ENCODE measurements at places on chromosomes 16 and 17.

- peak; percentile 79 for DNase-seq
Observed at GRCh38 chr17:18257982-18258355, 569 bp downstream of the FLII start.

- no peak for DNase-seq
Observed at GRCh38 chr16:30740364-30741251, 7.6 kb upstream of the PHKG2 start.

- DNase-seq, result peak; percentile 86
Observed at GRCh38 chr17:38870259-38871165, 654 bp downstream of the LASP1 start.

GRCh38 chr17:48549914-48550501, 5.1 kb upstream of the HOXB2 start:
- DNase-seq, result no peak

- no peak for DNase-seq
Observed at GRCh38 chr17:77318491-77319210, 177.9 kb downstream of the SEC14L1 start.

- DNase-seq, result no peak
Observed at GRCh38 chr17:27491713-27492190, 35.5 kb downstream of the KSR1 start.

- DNase-seq, result peak; percentile 19
Observed at GRCh38 chr16:35734728-35735402, 2275.5 kb downstream of the TP53TG3F start.

- no peak for DNase-seq
Observed at GRCh38 chr17:45437465-45438283, 5.0 kb upstream of the ARHGAP27 start.

GRCh38 chr17:8537734-8538133, 92.8 kb downstream of the MYH10 start:
- DNase-seq, result no peak

DNA sequence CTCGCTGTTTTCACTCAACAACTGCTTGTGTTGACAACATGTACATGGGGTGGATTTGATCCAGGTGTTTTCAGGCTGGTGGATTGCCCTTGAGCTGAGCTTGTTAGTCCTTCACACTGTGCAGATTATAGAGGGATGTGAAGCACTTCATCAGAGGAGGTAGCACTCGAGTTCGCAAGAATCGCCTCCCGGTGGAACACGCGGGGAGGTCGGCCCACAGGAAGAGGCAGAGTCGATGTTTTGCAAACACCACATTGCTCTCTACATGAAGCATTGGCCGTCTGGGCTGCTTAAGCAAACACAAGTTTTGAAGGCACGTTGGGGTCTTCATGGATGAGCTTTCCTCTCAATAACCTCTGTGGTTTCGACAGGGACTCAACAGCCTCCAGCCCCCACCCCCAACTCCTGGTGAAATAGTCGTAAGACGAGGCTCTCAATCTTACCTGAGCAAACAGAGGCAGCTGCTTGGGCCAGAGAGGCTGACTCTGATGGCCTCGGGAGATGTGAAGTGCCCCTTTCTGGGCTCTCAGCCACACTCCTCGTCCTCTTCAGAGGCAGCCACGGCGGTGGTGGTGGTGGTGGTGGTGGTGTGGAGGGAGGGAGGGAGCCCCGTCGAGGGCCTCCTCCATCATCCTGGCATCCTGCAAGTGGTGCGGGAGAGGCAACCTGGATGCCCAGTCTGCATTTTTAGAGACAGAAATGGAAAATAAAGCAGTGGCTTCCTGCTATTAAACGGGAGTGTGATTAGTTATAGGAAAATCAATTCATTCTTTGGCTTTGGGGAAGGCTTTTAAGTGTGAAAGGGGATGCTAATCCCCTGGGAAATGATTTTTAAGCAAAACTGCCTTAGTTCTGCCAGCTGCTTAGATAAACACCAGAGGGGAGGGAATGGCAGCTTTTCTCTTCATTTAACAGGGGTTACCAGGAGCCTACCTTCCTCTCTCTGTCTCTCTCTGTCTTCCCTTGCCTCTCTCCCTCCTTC, 552.5 kb upstream of the EEF2KMT start:
- no peak for DNase-seq

DNA sequence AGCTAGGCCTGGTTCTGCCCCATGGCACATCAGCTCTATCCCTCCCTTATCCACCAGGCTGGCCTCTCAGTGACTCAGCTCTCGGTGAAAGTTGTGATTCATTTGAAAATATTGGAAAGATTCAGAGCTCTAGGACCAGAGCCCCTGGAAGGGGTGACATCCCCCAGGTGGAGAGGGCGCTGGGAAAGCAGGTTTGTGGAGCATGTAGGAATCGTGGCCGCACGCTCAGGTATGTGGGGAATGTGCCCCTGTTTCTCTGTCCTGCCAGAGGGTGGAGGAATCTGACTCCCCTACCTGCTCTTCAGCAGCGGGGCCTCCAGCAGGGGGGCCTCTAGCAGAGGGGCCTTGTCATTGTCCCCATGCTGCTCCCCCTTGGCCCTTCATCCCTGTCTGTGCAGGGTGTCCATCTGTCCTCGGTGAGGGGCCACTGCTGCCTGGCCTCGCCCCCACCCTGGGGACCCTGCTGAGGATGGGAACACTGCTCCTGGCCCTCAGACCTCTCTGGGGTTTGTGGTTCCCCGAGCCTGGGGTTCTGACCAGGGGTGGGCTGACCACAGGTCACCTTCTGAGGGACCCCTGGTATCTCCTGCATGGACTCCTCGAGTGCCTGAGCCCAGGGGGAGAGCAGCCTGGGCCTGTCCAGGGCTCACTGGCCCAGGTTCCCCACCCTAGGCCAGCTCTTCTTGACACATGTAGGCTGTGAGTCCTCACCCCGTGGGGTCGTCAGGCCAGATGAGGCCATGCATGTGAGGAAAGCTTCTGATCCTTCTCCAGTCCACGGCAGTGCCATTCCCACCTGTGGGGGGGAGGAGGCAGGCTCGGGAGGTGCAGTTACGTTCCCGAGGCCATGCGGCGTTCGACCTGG, 47.5 kb downstream of the NT5M start:
- DNase-seq, result no peak

DNA sequence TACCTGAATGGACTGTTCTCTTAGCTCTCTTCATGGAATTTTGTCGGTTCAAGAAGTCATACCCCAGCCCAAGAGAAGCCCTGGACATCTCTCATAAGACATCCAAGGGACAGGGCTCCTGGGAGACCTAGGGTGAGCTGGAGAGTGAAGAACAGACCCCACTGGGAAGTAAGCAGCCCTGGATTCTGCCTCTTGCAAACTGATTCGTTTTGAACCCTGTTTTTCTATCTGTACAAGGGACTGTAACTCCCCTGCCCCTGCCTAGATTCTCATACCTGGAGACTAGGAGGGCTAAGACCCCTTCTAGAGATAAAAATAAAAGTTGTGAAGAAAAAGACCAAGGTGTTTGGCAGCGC, 449 bp downstream of the CCL3L1 start:
- DNase-seq, result no peak

DNA sequence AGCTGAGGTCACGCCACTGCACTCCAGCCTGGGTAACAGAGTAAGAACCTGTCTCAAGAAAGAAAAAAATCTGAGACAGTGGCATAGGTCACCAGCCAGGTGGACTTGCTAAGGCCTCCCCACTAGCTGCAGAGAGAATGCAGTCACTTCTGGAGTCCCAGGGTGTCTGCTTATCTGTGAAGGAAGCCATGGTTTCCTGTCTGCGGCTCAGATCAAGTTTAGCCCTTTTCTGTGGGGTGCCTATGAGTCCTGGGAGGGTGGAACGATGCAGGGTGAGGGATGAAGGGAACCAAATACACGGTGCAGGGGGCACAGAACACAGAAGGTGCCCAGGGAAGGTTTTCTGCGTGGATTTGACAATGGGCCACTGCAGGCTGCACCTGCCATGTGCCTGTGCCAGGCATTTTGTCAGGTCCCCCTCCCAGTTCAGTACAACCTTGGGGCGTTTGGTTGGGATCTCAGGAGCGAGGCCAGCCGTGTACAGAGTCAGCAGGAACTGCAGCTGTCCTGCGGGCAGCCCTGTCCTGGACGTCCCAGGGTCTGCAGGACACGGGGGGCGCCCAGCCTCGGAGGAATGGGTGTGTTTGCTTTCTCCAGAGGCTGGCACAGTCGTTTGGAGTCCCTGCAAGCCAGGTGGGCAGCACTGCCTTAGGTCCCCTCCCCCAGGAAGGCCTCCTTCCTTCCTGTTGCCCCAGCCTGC, 41.8 kb downstream of the RAB11FIP4 start:
- DNase-seq, result no peak

DNA sequence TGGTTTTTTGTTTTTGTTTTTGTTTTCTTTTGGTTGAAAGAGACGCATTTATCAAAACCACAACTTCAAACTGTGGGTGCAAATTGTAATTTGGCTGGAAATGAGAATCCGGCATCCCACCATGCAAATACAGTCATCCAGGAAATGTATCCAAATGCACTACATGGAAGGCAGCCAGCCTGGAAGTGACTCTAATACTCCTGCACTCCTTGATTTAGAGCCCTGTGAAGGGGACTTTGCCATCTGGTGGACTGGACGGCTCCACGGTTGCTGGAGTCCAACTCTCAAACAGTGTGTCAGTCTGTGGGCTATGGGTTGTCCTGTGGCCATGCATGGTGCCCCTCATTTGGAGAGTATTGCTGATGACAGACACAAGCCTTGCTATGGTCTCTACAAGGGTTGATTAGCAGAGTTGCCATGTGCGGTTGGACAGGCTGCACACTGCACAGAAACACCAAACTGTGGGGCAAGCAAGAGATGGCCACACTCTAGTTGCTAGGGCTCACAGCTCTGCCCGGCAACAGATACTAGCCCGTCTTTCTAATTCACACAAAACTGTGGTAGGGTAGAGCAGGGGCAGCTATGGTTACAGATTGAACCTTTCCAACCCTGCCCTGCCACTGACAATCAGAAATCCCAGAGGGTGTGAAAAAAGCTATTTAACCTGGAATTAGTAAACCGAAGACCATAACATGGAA, 62.4 kb downstream of the VAT1L start:
- DNase-seq, result no peak

- DNase-seq, result no peak
Observed at GRCh38 chr17:65231662-65232335, 94.6 kb downstream of the RGS9 start.

GRCh38 chr17:53749178-53749577, 73.5 kb upstream of the KIF2B start:
- no peak for DNase-seq

GRCh38 chr16:77866752-77867151, 78.4 kb downstream of the VAT1L start:
- DNase-seq, result no peak

DNA sequence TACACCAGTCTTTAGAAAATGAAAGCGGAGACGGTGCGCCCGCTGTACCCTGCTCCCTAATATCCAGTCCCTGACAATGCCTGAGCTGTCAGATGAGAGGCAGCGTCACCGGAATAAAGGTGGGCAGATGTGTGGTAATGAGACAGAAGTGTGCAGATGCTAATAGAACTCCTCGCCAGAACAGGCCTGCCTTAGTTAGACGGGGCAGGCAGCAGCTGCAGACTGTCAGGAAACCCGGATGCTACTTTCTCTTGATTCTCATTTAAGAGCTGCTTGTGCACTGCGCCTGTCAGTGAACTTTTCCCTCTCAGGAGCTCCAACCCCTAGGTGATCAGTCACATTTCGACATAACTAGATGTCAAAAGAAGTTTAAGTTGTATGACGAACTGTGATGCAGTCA, 221.8 kb upstream of the IRX3 start:
- DNase-seq, result no peak

GRCh38 chr16:66656547-66656946, 40.0 kb downstream of the CMTM4 start:
- DNase-seq, result no peak

GRCh38 chr17:71032746-71033273, 863.5 kb downstream of the KCNJ2 start:
- DNase-seq, result no peak

DNA sequence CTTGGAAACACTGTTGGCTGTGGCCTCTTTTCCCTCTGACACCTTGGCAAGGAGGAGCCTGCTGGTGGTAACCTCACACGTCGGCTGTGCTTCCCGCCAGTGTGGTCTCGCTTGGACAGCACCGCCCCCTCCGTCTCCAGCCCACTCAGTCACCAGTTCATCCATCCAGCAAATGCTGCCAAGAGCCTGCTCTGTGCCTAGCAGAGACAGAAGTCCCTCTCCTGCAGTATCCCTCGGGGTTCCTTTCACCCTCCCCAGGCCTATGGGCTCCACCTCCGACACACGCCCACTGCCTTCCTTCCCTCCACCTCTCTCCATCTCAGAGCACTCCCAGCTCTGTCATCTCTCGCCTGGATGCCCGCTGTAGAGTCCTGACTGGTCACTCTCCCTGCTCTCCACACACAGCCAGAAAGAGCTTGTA, 12.3 kb downstream of the CACNG4 start:
- DNase-seq, result no peak

DNA sequence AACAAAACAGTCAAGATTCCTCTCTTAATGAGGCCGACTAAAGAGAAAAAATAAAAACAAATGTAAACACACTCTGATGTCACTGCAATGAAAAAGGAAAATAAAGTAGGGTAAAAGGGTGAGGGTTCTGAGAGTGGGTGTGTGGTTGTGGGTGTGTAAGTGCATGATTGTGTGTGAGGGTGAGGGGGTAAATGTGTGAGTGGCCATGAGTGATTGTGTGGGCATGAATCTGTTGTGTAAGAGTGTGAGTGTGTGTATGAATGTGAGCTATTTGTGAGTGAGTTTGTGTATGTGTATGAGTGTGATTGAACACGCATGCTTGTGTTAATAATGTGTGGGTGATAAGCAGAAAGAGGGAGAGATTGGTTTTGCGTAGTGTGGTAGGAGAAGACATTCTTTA, 132.8 kb downstream of the CDH11 start:
- no peak for DNase-seq

GRCh38 chr16:58476791-58477190, 23.2 kb upstream of the NDRG4 start:
- no peak for DNase-seq

GRCh38 chr16:68767581-68767980, 30.5 kb downstream of the CDH1 start:
- no peak for DNase-seq

GRCh38 chr16:2095315-2095853, 40.3 kb downstream of the PKD1 start:
- no peak for DNase-seq

GRCh38 chr16:49821614-49822282, 34.2 kb downstream of the ZNF423 start:
- DNase-seq, result no peak

GRCh38 chr16:50428116-50428515, 59.3 kb upstream of the BRD7 start:
- no peak for DNase-seq

GRCh38 chr17:72616447-72616846, 476.0 kb downstream of the SLC39A11 start:
- no peak for DNase-seq

GRCh38 chr17:49076573-49077384, 55.8 kb upstream of the B4GALNT2 start:
- DNase-seq, result no peak

GRCh38 chr17:77303620-77304019, 162.9 kb downstream of the SEC14L1 start:
- DNase-seq, result no peak

Data from activated CD8-positive, alpha-beta memory T cell treated with anti-CD3 and anti-CD28 coated beads for 24 hours (primary cell).